ENCODE measurements at places on chromosomes 16 and 17.

DNA sequence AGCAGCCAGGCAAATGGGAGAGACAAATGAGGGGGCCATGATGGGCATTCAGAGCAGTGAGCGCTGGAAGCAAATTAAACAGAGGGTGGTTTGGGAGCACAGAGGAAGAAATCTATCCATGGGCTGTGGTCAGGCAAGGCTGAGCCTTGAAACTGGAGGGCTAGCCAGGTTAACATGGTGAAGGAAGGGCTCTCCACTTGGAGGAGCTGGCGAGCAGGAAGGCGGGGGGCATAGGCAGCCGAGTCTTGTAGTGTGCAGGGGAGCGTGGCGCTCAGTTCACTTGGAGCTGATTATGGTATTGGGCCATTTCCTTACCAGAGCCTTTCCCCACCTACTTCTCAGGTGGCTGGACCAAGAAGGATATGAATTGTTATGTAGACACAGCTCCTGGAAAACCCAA is 189.7 kb downstream of the SNX29 start:
- DNase-seq: no peak

GRCh38 chr17:34556384-34556783 is 23.0 kb upstream of the TMEM132E start:
- no peak for DNase-seq

- DNase-seq: peak; percentile 25
Measured at GRCh38 chr17:49407981-49408501, 6.6 kb downstream of the PHB1 start.

GRCh38 chr16:49858200-49859124 is 2.5 kb upstream of the ZNF423 start:
- DNase-seq: no peak

DNA sequence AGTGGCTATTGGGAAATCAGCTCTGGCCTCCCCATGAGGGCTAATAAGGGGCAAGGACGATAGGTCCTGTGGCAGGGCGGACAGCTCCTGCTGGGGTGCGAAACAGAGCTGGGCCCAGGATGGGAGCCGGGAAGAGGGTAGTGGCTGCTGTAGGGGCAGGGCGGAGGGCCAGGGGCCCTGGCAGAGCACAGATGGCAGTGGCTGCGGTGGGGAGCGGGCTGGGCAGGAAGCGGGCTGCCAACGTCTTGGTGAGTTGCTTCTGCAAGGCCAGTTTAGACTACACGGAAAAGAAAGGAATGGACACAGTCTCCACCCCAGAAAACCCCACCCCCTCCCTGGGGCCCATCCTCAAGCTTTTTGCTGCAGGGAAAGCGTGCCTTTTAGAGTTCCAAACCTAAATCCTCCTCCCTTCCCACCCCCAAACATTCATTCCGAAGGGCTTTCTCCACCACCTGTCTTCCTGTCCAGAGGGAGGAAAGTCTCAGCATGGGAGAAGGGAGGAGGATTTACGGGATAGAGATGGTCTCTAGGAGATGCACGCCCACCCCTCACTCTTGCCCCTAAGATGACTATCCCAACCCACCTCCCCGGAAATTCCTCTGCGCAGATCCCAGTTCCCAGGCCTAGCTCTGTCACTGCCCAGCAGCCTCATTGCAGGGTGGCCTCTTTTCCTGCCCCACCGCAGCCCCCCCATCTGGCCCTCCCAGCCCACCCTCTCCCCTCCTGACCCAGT is 7.1 kb downstream of the NKIRAS2 start:
- no peak for DNase-seq

Measured in foreskin melanocyte (primary cell).